Temporal lobe (tissue), 4 donors: ENCODE measurements at places on chromosomes 13 and 19. TPM values are rescaled to one million over a fixed set of nuclear protein-coding genes. Genes with fewer than 3 reads are reported as not detected.

The TPRX2 gene
- total RNA-seq = not detected

The PBX4 gene
- 8.6 TPM for total RNA-seq

The PCDH8 gene
- 52.6 TPM for total RNA-seq

The DAND5 gene
- total RNA-seq = not detected

The LYL1 gene
- 1.2 TPM for total RNA-seq

The DPF1 gene
- 35.4 TPM for total RNA-seq

The MAB21L1 gene
- total RNA-seq = 0.49 TPM

The PLEKHJ1 gene
- total RNA-seq = 42.0 TPM

The SIGLEC9 gene
- 0.25 TPM for total RNA-seq

The WDR62 gene
- total RNA-seq = 0.98 TPM

The CYP4F22 gene
- total RNA-seq = 0.25 TPM

The NKPD1 gene
- total RNA-seq = 0.49 TPM

The LCP1 gene
- total RNA-seq = 3.2 TPM

The ZNF283 gene
- 25.1 TPM for total RNA-seq

The ZSCAN22 gene
- total RNA-seq = 2.2 TPM

The EBI3 gene
- total RNA-seq = 0.25 TPM

The ZNF30 gene
- total RNA-seq = 7.9 TPM

The ZNF773 gene
- total RNA-seq = 17.0 TPM
